Activated CD8-positive, alpha-beta memory T cell treated with anti-CD3 and anti-CD28 coated beads for 1 hour (primary cell): ENCODE measurements at places on chromosomes 4 and X.

DNA sequence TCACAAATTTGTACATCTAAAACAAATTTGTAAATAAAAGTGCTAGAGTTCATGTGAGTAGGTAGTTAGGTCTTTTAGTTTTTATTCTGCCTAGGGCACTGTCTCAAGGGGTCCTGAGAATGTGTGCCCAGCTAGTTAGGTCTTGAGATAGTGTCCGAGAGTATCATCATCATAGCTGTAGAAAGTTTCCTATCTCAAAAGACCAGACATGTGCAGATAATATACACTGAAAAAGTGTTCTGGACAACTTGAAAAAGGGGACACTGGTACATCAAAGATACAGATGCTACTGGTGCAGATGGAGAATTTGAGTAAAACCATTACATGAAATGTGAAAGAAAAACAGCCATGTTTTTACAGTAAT lies 1.8 kb upstream of the ZCCHC4 start:
- DNase-seq: no peak

DNA sequence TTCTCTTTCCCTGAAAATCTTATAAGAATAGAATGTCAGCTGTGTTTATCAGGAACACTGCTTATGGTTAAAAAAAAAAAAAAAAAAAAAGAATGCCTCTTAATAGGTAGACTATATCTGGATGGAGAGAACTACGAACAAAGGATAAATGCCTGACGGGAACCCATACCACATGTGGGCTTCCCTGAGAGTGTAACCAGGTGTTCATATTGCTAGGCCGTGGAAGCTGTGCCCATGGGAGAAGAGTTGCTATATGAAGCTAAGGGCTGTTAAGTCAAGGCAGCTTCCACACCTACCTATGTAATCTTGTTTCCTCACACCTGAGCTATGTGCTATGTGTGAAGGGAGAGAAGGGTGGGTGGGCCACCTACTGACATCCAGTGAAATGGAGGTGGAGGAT lies 27.3 kb downstream of the TMEM184C start:
- no peak for DNase-seq

DNA sequence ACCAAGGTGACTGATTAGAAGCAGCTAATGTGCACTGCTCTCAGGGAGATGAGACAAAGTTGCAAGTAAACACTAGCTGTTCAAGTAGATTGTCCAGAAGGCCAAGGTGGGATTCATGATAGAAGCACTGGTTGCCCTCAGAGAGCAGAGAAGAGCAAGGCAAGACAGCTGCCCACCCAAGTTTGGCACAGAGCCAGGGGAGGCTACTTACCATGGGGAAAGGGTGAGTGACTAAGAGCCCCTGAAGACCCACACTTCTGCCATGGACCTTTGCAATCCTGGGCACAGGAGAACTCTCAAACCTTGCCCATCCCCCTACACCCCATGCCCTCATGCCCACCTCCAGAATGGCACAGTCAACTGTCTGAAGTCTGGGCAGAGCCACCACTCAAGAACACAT lies 68.3 kb downstream of the SPIN4 start:
- no peak for DNase-seq

DNA sequence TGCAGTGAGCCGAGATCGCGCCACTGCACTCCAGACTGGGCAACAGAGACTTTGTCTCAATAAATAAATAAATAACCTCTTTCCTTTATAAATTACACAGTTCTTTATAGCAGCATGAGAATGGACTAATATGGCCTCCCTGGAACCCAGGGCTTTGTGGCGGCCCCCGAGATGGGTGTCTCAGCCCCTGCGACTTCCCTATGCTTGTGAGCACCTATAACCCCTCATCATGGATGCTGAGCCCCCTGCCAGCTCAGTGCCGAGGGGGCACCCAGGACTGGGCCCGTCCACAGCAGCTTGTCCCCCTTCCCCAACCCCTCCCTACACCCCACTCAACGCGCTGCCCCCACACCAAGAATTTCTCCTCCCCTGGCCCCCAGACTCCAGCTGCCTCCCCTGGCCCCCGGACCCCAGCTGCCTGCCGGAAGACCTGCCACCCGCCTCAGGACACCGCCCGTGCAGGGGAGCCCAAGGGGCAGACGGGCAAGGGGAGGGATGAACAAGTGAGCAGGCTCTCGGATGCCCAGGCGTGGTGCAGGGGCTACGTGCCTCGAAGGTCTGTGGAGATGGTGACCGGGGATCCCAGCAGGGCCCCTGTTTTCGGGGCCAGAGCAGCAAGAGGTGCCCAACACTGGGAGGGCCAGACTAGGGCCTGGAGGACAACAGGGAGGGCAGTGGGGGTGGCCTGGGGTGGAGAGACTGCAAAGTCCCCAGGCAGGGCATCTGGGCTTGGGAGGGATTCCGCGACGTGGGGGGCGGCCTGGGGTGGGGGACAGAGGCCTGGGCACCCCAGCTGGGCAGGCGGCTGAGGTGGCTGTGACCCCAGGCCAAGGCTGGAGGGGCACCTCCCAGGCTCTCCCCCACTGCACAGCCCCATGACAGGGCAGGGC lies 74.0 kb downstream of the FAM53A start:
- DNase-seq: no peak

DNA sequence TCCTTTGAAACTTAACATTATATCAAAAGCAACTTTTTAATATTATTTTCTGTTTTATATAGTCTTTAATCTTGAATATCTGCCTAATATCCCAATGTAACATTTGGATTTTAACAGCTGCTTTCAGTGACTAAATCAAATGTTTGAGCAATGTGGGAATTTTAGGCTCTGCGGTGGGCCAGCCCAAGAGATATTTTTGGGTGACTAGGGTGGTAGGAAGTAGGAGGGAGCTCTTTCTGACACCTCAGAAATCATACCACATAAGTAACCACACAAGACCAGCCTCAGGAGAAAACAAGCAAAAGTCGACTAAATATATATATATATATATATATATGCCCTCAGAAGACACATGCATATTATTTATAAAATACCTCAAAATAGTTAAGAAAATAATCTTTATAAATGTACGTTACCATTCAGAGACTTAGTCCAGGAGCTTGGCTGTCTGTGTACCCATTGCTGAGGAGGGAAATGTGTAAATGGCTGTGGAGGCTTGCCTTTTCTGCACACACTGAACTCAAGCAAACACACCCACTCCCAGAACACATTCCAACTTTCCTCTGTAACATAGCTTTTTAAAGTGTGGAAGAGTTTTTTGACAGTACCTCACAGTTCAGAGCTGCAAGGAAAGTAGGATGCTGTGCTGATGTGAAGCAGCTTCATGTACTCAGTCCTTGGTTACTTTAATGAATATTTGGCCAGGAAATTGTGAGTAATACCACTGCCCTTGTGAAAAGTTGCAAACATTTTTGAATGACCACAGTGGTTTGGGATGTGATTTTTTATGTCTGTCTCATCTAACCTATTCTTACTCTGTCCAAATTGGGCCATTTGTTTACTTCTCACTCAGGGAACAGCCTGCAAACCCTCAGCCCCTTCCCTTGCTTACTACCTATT lies at the start of gene RTL3:
Gene RTL3 (minus strand): TSS at position 484 of the 900 bp plus-strand sequence. CDS start 908 bp downstream, outside the sequence.
- DNase-seq: no peak

DNA sequence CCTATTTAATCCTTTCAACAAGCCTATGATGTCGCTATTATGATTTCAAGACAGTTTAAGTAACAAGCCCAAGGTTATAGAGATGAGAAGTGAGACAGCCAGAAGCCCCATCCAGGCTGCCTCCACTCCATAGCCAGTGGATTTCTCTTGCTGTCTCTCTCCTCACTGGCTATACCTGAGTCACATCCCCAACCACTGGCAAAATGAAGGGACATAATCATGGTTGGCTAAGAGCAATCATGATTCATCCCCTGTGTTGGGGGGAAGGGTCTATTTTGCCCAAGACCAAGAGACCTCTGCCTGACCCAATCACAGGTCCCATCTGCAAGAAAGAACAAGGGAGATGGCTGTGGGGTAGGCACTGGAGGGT lies 334.9 kb upstream of the GATB start:
- DNase-seq: no peak

DNA sequence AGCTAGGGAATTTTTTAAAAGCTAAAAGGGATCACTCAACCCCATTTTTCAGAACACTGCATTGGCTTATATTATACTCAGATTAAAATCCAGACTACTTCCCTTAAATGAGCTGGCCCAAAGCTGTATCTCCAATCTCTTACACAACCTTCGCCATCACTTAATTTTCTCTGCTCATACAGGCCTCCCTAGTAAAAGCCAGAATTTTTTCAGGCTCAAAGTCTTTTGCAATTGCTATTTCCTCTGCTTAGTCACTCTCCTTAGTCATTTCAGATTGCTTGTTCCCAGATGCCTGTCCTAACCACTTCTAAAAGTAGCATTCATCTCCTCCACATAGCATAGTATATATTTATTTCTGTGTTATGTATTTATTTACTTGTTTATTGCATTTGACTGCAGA lies 1587.9 kb upstream of the ADGRL3 start:
- no peak for DNase-seq
